ENCODE measurements at places on chromosomes 1 and 21.

- no peak for DNase-seq
Observed at GRCh38 chr1:199204231-199204630, 565.4 kb downstream of the PTPRC start.

DNA sequence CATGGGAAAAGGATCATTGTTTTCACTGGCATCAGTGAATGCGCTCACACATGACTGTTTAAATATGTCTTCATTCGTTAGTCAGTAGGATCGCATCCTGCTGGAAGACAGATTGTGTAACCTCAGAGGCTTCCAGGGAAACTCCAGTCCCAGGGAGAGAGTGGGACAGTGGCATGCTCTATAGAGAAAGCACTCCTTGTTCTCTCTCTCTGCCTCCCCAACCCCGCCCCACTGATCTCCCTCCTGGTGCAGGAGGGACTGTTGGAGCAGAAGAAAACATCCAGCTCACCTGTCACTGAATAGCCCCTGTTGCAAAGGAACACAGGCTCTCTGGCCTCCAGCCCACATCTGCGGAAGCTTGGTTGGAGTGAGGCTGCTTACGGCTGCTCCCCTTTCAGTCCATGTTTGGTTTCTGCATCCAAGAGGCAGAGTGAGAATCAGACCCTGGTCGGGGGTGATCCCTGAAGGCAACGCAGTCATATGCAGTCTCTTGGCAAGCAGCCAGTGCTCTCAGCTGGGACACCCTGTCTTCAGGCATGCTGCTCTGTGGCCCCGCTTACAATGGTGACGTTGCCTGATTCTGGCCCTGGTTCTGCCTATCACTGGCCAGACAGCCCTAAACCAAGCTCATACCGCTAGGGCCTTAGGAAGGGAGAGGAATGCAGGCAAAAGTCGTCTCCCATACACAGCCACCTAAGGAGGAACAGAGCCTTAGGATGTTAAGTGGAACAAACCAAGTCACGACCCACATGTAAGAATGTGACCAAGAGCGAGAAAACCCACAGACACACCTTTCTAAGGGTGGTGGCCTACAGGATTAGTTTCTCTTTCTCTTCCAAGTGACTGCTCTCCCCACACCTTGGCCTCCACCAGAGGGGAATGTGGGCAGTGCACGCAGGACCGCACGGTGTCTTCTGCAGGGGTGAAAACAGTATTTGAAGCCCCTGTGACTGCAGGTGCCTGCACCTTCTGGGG lies 39.7 kb downstream of the BACE2 start:
- no peak for DNase-seq

- DNase-seq = no peak
Observed at GRCh38 chr1:204203206-204203767, 7.0 kb upstream of the KISS1 start.

DNA sequence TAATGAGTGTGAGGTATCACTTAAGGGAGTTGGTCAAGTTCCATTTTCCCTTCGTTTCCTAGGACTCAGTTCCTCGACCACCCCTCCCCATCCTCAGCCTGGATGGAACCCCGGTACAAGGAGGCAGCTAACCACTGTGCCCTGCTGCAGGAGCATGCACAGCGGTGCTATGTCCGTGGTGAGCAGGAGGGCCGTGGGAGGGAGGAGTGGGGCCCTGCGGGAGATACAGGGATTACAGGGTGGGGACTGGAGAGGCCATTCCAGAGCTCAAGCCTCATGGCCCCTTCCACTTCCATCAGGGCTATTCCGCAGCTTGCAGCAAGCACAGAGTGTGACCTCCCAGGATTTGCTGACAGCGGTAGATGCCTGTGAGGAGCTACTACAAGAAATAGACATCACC lies 25.8 kb downstream of the HYI start:
- no peak for DNase-seq

DNA sequence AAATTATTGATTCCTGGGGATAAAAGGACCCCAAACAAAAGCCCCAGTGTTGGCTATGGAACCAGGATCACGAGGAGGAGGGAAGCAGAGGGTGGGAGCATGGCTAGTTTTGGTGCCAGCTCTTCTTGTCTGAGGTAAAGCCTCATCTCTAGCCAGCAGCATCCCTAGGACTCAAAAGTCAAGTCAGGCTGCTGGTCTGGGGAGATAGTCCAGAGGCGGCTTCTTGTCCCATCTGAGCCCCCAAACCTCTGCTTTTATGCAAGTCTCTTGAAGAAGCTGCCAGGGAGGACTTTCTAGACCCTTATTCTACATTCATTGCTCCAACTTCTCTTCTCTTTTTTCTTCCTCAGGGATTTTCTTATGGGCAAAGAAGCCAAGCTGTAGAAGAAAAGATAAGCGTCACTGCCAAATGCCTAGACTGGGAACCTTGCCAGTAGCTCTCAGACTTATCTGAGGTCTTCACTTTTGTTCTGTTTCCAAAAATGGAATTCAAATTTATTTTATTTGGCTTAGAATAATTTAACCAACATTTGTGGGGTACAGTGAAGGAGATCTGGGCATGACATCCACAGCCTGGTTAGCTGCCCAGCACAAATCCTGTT lies 6.9 kb upstream of the ANKRD35 start:
- DNase-seq = no peak

GRCh38 chr1:55572878-55573734 lies 357.9 kb upstream of the USP24 start:
- DNase-seq = no peak

DNA sequence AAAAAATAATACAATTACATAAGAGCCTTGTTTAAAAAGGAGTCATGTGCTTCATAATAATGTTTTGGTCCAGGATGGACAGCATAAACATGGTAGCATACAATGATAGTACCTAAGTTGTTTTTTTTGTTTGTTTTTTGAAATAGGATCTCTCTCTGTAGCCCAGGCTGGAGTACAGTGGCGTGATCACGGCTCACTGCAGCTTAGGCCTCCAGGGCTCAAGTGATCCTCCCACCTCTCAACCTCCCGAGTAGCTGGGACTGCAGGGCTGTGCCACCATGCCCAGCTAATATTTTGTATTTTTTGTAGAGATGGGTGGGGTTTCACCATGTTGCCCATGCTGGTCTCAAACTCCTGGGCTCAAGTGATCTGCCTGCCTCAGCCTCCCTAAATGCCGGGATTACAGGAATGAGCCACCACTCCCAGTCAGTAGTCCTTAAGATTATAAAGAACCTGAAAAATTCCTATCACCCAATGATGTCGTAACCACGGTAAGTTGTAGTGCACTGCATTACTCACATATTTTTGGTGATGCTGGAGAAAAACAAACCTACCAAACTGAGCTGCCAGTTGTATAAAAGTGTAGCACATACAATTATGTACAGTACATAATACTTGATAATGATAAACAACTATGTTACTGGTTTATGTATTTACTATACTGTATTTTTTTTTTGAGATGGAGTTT lies 22.4 kb upstream of the RCOR3 start:
- no peak for DNase-seq

DNA sequence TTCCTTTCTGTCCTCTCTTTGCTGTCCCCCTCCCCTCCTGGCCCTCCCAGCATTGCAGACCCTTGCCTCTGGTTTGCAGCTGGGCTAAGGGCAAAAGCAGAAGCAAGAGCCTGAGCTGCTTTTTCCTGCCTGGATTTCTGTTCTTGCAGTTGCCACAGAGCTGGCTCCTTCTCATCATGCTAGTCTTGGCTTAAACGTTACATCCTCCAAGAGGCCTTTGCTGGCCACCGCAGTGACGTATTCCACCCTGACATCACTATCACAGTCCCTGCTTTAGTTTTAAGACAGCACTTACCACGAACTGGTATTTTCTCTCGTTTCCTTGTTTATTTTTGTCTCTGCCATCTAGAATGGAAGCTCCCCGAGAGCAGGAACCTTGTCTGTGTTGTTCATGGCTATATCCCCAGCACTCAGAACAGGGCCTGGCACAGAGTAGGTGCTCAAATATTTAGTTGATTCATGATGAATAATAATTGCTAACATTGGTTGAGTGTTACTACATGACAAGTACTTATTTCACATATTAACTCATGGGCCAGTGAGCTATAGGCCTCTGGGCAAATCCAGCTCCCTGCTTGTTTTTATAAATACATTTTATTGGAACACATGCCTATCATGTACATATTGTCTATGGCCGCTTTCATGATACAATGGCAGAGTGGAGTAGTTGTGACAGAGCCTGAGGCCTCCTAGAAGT lies 13.2 kb upstream of the CSF1 start:
- no peak for DNase-seq

GRCh38 chr1:196002906-196003305 lies 605.3 kb downstream of the KCNT2 start:
- DNase-seq = no peak

- DNase-seq = no peak
Observed at GRCh38 chr1:19353596-19353995, 41.5 kb downstream of the SLC66A1 start.

- DNase-seq = no peak
Observed at GRCh38 chr1:113659556-113659955, 99.7 kb downstream of the PHTF1 start.

GRCh38 chr1:208944981-208945451 lies 638.5 kb upstream of the CAMK1G start:
- DNase-seq = no peak

DNA sequence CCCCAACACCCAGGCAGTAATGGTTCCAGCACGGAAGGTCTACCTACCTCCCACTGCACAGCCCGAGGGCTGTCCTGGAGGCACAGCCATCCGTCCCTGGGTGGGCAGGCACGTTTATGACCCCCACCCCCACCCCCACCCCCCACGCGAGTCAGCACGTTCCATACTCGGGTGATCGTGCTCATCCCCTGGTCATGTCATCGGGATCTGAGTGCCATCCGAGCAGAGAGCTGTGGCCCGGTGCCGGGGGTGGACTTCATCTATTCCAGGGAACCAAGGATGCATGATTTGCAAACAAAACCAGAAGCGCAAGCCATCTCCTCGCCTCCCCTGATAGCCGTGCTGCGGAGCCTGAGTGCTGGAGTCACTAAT lies 1.1 kb downstream of the TSPEAR start:
- DNase-seq = peak; percentile 23

DNA sequence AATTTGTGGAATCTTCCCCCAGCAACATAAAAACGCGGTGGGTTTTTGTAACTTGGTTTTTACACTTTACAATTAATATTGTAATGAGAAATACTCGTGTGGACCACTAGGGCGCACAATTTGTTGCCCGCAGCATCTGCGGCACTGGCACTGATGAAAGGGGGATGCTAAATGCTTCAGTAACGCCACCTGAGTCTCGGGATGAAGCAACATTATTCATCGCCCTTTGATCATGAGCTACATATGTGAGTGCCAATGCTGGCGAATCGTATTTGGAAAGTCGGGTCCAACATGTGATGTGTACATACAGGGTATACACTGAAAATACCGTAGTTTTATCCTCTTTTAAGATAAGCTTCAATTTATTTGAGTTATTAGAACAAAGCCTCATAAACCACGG lies 34.2 kb upstream of the COX20 start:
- peak; percentile 86 for DNase-seq

- peak; percentile 81 for DNase-seq
Observed at GRCh38 chr1:20376880-20377494, 86.3 kb downstream of the VWA5B1 start.

DNA sequence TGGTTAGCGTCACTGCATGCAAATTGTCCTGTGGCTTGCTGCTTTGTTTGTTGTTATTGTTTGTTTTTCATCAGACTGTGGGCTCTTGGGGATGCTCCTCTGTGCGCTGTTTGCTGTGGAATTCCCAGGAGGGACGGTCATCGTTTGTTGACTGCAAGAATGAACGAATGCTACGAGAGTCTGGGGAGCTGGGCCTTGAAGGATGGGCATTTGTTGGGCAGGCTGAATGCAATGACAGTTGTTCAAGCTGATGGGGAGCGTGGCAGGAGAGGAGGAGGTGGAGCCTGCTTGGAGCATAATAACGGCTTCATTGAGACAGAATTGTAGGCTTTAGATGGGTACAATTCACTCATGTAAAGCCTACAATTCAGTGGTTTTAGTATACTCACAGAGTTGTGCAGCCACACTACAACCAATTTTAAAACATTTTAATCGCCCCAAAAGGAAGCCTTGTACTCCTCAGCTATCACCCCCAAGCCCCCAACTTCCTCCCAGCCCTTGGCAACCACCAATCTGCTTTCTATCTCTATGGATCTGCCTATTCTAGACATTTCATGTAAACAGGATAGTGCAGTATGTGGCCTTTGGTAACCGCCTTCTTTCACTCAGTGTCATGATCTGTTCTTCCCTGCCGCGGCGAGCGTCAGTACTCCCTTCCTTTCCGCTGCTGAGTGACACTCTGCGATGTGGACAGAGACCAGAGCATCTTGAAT lies 190.2 kb downstream of the CAMTA1 start:
- no peak for DNase-seq

DNA sequence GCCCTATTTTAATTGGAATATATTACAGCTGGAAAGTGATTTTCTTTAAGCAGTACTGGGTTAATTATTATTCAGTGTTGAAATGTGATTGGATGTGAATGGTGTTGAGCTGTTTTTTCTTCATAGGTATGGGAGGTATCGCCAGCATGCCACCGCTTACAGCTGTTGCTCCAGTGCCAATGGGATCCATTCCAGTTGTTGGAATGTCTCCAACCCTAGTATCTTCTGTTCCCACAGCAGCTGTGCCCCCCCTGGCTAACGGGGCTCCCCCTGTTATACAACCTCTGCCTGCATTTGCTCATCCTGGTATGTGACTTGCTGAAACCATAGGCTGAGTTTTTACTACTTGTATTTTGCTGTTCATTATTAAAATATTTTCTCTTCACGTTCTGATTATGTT lies 107.7 kb downstream of the ITSN1 start:
- DNase-seq = no peak

- DNase-seq = no peak
Observed at GRCh38 chr1:96329121-96329520, 392.5 kb upstream of the PTBP2 start.

DNA sequence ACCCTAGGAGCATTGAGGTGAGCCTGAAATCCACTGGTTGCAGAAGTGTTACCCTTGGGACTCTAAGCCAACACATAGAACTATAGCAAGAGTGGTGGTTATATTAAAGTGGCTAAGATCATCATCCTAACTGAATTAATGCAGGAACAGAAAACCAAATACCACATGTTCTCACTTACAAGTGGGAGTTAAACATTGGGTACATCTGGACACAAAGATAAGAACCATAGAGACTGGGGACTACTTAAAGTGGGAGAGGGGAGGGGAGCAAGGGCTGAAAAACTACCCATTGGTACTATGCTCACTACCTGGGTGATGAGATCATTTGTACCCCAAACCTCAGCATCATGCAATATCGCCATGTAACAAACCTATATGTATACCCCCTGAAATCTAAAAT lies 100.0 kb downstream of the SLC25A24 start:
- no peak for DNase-seq
